AG04450 (cell line): ENCODE measurements at places on chromosomes 2 and 18.

- no peak for DNase-seq
These were observed 152.6 kb downstream of the GALNT14 start for GRCh38 chr2:30985493-30986230.

- DNase-seq = no peak
These were observed 255.6 kb downstream of the CCDC178 start for GRCh38 chr18:33184958-33185357.

- no peak for DNase-seq
These were observed 819 bp upstream of the KLF11 start for GRCh38 chr2:10042301-10043161.

DNA sequence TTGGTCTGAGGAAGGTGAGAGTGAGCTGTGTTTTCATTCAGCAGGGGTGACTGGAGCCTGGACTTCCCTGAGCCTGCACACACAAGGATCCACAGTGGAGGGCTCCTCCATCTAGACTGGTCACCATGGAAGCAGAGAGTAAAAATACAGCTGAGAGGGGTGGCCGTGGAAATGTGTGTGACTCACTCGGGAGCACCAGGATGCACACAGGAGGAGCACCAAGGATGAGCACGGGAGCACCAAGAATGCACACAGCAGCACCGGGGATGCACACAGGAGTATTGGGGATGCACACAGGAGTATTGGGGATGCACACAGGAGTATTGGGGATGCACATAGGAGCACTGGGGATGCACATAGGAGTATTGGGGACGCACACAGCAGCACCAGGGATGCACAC lies 365.2 kb upstream of the MYT1L start:
- DNase-seq = no peak

DNA sequence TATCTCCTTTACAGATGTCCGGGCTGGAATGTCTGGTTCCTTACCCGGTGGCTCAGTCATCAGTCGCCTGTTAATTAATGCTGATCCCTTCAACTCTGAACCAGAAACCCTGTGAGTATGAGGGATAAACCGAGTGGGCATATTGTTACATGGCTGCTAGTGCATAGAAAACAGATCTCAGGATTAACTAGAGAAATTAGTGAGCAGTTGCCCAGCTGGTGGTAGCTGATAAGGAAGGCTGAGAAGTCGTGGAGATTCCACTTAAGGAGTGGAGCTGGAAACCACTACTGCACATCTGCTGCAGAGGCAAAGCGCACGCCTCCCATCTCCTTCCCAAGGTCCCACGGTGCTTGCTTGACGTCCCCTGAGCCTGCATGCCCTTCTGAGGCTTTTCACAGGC lies 97.7 kb downstream of the DGKD start:
- DNase-seq = no peak

- no peak for DNase-seq
These were observed 158.9 kb downstream of the CCDC148 start for GRCh38 chr2:158297606-158298005.
